ENCODE measurements at places on chromosomes 2 and 18. TPM values are rescaled to one million over a fixed set of nuclear protein-coding genes. Genes with fewer than 3 reads are reported as not detected.

GRCh38 chr18:37450434-37451132, 115.0 kb downstream of the CELF4 start:
- peak; percentile 95 for DNase-seq

GRCh38 chr2:228268756-228269155, 87.3 kb upstream of the SPHKAP start:
- no peak for DNase-seq

DNA sequence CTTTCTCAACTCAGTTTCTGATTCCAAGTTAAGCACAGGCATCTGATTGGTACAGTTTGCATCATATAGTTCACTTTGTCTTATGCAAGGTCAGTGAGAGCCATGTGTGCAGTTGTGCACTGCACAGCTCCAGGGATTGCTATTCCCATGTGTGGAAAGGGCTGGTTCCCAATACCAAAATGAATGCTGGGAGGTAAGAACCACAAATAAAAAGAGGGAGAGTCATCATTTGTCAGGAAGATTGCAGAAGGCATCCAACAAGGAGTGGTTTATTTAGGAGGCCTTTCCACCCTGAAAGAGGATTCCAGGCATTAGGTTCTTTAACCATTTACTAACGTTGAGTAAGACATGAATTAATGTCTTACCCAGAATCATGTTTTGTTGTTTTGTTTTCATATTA, 141.2 kb upstream of the ST6GAL2 start:
- DNase-seq, result no peak

DNA sequence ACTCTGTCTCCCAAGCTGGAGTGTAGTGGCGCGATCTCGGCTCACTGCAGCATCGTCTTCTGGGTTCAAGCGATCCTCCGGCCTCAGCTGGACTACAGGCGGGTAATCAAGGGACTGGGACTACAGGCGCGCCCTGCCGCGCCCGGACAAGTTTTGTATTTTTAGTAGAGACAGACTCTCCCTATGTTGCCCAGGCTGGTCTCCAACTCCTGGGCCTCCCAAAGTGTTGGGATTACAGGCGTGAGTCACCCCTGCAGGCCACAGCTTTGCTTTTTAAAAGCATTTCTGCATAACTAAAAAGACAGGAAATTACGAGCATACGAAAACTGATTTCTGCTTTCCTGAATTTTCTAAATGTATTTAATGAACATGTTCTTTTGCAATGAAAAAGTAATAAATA, 916 bp upstream of the OSBPL1A start:
- DNase-seq, result peak; percentile 89

GRCh38 chr18:11147371-11147951, 1.9 kb downstream of the PIEZO2 start:
- no peak for DNase-seq

DNA sequence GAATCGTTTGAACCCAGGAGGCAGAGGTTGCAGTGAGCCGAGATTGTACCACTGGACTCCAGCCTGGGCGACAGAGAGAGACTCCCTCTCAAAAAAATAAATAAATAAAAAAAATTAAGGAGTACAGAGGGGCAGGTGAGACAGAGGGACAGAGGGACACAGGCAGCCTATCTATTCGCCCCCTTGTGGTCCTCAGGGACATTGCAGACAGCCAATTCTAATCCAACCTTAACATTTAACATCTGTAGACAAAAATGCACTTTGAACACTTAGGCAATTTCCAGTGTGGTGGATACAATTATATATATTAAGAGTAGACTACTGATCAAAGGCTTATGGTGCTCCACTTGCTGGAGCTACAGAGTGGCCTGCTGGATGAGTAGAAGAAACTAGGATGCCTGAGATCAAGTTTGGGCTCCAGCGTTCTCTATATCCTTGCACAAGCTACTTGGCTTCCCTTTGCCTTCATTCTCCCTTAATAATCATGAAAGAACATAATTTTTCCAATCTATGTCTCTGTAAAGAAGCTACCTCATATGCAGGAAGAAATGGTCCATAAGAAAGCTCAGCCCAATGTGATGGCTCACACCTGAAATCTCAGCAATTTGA, 8.2 kb upstream of the SMARCAL1 start:
- DNase-seq, result no peak

DNA sequence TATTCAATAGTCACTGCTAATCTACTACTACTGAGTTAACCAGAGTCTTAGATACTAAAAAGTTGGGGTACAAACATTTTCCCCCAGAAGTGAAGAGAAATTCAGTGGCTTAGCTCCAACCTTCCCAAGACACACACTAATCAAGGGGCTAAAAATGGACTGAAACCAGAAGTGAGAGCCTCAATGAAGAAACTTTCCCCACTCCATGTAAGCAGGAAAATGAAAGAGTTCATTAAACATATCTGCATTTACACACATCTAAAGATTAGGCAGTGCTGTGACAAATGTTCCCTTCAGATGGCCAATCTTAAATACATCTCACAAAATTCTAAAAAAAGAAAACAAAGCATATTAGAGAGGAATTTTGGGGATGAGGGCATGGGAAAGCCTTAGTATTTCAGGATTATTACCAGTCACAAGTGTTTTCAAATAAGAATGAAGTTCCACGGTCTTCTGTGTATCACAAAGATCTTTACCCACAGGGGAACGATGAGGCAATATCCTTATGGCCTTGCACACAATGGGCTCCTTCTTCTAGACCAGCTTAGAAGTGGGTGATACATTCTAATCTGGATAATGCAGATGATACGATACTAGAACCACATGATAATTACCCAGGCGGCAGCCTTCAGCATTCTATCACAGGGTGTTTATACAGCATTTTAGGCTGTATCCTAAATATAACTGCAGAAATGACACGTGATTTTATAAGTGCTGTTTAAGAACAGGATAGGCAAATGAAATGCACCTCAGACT, 17.1 kb downstream of the ANKRD44 start:
- no peak for DNase-seq

- no peak for DNase-seq
Measured at GRCh38 chr2:75221862-75222261, 22.5 kb upstream of the TACR1 start.

DNA sequence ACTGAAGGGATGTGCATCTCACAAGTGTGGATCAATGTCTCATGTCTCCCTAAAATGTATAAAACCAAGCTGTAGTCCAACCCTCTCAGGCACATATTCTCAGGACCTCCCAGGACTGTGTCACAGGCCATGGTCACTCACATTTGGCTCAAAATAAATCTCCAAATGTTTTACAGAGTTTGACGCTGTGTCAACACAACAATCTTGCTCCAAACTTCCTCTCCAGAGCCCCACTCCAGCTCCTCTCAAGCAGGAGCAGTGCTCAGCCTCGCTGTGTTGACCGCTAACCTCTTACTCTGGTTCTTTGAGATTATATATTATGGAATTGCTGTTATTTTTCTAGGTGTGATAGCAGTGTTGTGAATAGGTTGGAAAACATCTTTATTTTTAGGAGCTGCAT, 56.2 kb downstream of the CYP27C1 start:
- DNase-seq, result no peak

- no peak for DNase-seq
Measured at GRCh38 chr2:166593403-166593802, 99.4 kb upstream of the SCN7A start.

DNA sequence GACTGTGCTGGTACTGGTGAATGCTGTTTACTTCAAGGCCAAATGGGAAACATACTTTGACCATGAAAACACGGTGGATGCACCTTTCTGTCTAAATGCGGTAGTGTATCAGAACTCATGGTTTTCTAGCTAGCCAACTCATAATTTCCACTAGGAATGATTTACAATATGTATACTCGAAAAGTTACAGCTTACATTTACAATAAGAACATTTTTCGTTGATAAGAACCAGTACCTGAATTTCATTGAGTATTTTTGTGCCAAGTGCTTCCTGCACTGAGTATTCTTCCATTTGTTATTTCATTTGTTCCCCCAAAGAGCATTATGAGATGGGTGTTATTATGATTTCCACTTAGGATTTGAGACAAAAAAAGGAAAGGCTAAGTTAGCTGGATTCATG, 21.9 kb downstream of the SERPINB12 start:
- DNase-seq, result no peak

DNA sequence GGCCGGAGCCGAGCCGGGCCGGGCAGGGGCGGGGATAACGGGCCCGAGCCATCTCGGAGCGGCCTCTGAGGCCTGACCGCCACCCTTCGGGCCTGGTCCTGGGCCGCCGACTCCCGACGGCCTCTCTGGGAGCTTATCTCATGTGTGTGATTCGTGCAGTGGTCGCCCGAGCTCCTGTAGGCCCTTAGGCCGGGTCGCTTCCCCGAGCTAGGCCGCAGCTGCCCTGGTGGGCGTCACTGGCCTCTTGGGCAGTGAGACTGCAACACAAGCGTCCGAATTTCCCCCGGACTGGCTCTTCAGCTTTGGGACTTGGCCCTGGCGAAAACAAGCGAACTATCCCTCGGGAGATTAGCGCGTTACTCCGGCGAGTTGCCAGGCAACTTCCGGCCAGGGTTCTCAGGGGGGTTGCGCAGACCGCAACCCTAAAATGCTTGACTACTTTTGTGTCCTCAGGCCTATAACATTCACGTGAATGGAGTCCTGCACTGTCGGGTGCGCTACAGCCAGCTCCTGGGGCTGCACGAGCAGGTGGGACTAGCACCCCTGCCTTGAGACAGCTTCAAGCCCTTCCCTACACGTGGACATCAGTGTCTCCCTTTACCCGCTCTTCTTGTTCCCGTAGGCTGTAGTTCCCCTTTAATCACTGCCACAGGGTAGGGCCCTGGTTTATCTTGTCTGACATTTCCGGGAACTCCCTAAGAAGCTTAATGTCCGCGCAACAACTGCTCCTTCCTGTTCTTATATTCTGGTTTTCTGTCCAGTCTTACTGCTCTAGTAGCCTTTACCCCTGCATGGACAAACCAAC, 602 bp downstream of the SNX17 start:
- DNase-seq, result peak; percentile 70

- DNase-seq, result no peak
Measured at GRCh38 chr2:102686479-102687439, 67.4 kb downstream of the SLC9A2 start.

DNA sequence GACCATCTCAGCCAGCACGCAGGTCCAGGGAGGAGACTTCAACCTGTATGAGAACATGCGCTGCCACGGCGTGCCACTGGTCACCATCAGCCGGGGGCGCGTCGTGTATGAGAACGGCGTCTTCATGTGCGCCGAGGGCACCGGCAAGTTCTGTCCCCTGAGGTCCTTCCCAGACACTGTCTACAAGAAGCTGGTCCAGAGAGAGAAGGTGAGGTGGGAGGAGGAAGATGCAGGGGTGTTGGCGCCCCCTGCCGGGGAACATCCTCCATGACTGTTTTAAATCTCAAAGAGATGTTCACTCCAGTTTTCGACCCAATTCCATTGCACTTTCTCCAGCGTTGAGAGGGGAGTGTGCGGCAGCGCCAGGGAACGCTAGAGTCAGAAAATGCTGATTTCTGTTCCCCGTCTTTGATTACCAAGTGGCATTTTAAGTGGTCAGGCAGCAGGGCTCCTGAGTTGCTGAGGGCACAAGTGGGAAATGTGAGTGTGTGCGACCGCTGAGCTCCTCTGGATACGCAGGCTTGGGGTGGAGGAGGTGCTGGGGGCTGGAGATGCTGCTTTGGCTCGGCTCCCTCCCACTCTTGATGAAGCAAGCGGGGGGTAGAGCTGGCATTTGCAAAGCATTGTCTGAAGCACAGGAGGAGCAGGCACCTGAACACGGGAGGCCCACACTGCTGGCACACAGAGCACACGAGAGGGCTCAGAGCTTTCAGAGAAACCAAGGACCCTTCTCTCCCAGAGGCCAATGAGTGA, 27.7 kb upstream of the MAPRE3 start:
- peak; percentile 59 for DNase-seq

DNA sequence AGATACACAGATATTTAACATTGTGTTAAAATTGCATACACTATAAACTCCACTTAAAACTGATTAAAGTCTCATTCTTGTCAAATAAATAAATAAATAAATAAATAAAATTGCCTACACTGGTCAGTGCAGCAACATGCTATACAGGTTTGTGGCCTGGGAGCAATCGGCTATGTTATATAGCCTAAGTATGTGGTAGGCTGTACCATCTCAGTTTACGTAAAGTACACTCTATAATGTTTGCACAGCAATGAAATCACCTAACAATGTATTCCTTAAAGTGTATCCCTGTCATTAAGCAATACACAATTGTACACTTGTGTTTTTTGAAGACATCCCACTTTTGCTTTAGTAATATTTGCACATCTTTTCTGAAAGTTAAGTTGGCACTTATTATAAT, 337.7 kb upstream of the SETBP1 start:
- DNase-seq, result no peak

DNA sequence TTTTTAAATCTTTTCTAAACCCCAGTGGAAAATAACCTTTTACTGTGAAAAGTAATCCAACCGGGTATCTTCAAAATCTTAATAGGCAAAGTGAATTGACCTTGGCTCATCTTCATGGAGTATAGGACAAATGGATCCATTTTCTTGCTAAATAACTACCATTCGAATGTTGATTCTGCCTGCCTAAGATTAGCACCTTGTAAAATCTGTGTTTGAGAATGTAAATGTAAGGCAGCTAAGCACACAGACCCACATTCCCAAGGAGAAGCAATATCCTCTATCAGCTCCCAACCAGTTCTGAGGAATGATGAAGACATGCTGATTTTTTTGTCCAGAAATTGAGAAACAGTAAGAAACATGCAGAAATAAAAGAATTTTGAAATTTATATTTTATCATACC, 509.8 kb upstream of the SMIM21 start:
- DNase-seq, result no peak

- no peak for DNase-seq
Measured at GRCh38 chr2:21461754-21462240, 338.0 kb downstream of the TDRD15 start.

GRCh38 chr2:45612731-45613130, 1.7 kb upstream of the SRBD1 start:
- no peak for DNase-seq

GRCh38 chr2:237791977-237792727, 6.4 kb upstream of the RBM44 start:
- DNase-seq, result no peak

DNA sequence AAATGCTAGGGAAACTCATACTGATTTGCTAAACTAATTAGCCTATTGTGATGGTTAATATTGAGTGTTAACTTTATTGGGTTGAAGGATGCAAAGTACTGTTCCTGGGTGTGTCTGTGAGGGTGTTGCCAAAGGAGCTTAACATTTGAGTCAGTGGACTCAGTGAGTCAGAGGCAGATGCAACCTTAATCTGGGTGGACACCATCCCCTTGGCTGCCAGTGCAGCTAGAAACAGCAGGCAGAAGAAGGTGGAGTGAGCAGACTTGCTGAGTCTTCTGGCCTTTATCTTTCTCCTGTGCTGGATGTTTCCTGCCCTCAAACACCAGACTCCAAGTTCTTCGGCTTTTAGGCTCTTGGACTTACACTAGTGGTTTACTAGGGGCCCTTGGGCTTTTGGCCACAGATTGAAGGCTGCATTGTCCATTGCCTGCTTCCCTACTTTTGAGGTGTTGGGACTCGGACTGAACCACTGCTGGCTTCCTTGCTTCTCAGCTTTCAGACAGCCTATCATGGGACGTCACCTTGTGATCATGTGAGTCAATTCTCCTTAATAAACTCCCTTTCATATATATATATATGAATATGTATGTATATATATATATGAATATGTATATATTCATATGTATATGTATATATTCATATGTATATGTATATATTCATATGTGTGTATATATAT, 69.7 kb downstream of the RPRM start:
- DNase-seq, result peak; percentile 74

The UGT1A8 gene
- total RNA-seq, result 6.5 TPM

The UGT1A1 gene
- 3.1 TPM for total RNA-seq

The LYG1 gene
- total RNA-seq, result not detected

The PAX8 gene
- total RNA-seq, result 0.24 TPM

The MLPH gene
- 18.5 TPM for total RNA-seq

The RANBP2 gene
- 91.7 TPM for total RNA-seq

The CYP26B1 gene
- 0.48 TPM for total RNA-seq
